Iris pigment epithelial cell (primary cell): ENCODE measurements at places on chromosomes 5 and 9.

- DNase-seq = no peak
These were observed 6.8 kb downstream of the PIK3R1 start for GRCh38 chr5:68222310-68222709.

DNA sequence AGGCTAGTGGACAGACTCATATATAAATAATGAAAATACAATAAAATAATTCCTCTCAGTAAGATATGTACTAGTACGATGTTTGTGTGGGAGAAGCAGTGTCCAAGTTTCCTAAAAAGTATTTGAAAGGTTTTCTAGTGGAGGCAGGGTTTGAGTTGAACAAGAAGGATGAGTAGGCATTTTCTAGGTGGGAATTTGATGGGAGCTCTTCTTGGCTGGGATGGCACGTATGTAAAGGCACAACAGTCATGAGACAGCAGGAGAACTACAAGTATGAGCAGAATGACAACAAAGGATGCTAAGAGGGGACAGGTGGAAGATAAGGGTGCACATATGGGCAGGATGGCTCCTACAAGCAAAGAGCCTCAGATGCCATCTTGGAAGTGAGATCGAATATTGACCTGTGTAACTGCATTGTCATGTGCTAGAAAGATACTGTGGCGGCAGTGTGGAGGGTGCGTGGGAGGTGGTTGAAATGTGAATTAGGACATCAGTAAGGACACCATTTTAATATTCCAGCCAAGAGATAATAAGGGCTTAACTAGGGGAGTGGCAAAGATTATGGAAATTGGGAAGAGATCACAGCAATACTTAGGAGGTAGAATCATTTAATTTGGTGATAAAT lies 135.8 kb downstream of the RPS23 start:
- no peak for DNase-seq

- DNase-seq = no peak
These were observed 1333.9 kb upstream of the DMAC1 start for GRCh38 chr9:9133526-9133925.

- DNase-seq = no peak
These were observed 1918.8 kb downstream of the EFNA5 start for GRCh38 chr5:105751908-105752307.

- DNase-seq = no peak
These were observed 5.4 kb downstream of the SNCB start for GRCh38 chr5:176624938-176625337.
